ENCODE measurements at places on chromosomes 12 and 14. TPM values are rescaled to one million over a fixed set of nuclear protein-coding genes. Genes with fewer than 3 reads are reported as not detected.

NRL gene
- 4.8 TPM for total RNA-seq

DNA sequence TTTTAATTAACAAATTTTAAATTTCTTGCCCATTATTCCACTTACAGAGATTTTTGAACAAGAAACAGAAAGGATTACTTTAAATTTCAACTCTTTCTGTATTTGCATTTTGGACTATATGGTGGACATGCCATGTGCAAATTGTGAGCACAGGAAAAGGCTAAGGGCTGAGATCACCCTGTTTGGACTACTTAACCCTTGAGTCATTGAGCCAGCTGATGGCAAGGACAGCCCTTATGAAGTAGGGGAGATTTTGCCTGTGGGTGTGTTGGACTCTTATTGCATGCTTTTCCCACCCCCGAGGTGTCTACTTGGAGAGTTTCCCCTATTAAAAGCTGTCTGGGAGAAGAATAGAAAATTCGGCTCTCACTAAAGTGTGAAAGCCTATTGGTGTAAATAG is 17.2 kb downstream of the DERA start:
- DNase-seq = peak; percentile 70

- no peak for DNase-seq
Observed at GRCh38 chr12:51383269-51383905, 7.8 kb downstream of the GALNT6 start.

TAS2R13 gene
- 0.21 TPM for total RNA-seq

DNA sequence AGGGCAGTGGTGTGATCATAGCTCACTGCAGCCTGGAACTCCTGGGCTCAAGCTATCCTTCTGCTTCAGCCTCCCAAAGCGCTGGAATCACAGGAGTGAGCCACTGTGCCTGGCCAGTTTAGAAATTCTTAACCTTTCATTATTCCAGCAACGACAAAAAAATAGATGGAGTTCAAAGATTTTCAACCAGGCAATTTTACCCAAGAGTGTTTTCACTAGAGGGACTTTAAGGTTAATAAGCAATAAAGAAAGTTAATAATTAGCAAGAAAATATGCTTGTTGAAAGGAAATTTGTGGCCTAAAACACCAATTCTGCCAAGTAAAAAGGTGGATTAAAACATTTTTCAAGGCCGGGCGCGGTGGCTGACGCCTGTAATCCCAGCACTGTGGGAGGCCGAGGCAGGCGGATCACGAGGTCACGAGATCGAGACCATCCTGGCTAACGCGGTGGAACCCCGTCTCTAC is 14.8 kb downstream of the CDKL1 start:
- peak; percentile 41 for DNase-seq

- DNase-seq = no peak
Observed at GRCh38 chr14:69674546-69675244, 63.3 kb downstream of the SUSD6 start.

DNA sequence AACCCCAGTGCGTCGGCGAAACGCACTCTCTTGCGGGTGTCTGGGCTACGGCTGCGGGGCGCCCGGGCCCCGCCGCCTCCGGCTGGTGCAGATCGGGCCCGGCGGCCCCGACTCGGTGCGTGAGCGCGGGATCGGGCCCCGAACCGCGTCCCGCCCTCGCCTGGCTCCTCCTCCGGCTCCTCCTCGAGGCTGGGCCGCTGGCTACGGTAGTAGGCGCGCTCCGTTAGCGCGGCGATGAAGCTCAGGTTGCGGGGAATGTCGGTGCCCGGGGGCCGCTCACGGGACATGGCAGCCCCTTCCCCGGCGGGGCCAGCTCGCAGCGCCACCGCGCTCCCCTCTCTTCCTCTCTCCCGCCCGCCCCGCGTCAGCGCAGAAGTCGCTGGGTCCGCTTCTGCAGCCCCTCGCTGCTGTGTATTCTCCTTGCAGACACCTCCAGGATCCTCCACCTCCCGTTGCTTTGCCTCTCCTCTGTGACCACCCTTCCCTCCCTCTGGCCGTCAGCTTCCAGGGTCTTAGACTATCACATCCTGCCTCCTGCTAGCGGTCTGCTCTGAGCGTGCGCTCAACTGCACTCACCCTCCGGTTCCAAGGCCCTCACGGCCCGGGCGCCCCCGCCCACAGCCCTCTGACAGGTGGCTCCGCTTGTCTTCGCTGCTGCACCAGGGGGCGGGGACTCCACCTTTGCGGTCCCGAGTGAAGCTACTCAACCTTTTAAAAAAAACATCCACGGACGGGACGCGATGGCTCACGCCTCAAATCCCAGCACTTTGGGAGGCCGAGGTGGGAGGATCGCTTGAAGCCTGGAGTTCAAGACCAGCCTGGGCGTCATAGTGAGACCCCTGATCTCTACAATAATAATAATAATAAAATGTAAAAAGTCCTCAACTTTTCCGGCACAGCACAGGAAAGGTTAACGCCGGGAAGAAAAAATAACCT is at the start of gene PPP1R3E:
PPP1R3E (minus strand) TSS at position 570 of the 936 bp plus-strand sequence; CDS start at position 287, 283 bp downstream.
- no peak for DNase-seq

PTCSC3 gene
- total RNA-seq = not detected
